ENCODE measurements at places on chromosomes 5 and 9. TPM values are rescaled to one million over a fixed set of nuclear protein-coding genes. Genes with fewer than 3 reads are reported as not detected.

Gene TMEM267
- 15.4 TPM for total RNA-seq

Gene PAEP
- 0.55 TPM for total RNA-seq

Gene LOX
- total RNA-seq = 88.1 TPM

Gene LECT2
- total RNA-seq = not detected

Gene PCDHGA3
- total RNA-seq = 9.2 TPM

All from spinal cord (tissue), 10 donors.